Urinary bladder (tissue), 4 donors: ENCODE measurements at places on chromosomes 12 and 14.

DNA sequence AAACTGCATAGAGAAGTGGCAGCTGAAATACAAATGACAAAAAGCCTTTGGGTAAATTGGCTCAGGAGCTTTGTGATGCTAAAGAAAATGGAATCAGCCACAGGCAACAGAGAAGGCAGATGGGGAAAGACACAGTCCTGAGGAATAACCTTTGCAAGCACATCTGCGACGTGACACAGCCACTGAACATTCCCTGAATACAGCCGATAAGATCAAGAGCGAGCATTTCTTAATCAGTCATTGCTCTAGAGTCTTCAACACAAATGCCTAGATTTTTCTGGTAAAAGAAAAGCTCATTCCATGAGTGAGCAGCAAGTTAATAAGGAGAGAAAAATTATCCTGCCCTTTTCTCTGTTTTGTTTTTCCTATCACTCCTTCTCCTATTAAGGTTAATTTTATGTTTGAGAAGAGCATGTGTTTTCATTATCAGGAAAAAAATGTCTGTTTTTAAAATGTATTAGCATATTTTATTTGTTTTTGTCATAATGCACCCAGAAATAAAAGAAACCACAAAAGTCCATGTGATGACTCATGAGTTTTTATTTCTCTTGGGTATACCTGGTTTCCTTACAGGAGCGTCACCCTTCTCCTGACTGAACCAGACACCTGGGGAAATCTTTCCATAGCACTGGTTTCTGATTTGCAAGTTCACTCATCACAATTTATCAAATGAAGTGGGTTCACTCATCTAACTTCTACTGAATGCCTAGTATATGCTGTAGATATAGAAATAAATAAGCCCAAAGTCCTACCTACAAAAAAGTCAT, 45.4 kb upstream of the PCED1B start:
- DNase-seq, result no peak

- no peak for DNase-seq
These were observed 93.0 kb downstream of the PLEKHA5 start for GRCh38 chr12:19222558-19222957.

- no peak for DNase-seq
These were observed 234.3 kb downstream of the DACT1 start for GRCh38 chr14:58872061-58872460.

DNA sequence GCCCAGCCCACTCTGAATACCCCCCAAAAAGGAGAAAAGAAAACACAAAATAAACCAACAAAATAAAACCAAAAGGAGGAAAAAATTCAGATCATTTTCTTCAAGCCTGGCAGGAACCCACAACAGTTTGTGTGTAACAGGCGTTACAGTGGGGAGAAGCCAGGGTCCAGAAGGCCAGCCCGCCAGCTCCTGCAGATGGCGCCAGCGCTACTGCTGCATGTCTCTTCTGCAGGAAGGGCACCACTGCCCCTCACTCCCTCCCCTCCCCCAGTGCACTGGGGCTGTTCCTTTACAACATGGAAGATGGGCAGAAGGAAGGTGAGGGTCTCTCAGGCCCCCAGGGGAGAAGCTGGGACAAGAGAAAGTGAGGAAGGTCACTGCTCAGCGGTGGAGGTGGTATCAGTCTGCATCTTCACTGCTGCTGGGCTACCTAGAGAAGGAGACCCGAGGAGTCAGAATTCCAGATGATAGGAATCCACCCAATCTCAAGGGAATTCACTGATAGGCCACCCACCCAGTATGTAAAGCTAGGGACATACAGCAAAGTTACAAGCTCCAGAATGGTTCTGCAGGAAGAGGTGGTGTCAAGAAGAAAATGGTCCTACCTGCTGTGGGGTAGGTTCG, 2.3 kb upstream of the NOP2 start:
- no peak for DNase-seq

GRCh38 chr14:68949601-68949965, 29.5 kb downstream of the ACTN1 start:
- DNase-seq, result no peak

- DNase-seq, result no peak
These were observed 145.1 kb upstream of the DIO2 start for GRCh38 chr14:80356413-80356812.

DNA sequence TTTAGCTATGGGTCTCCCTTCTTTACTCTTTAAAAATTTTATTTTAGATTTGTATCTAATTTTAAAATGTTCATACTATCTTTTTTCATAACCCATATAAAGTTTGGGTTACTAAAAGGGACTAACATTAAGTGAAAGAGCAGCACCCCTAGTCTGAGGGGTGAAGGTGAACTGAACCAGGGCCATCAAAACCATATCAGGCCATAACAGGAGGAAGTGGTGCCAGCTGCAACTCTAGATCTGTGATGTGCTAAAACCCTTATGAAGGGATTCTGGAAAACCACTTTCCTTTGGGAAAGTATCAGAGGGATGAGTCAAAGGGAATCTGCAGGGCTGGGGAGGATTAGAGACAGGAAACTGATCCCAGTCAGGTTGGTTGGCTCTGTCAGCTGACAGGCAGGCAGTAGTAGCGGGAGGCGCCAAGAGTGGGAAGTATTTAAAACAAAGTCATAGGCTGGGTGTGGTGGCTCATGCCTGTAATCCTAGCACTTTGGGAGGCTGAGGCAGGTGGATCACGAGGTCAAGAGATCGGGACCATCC, 162.5 kb downstream of the PPM1H start:
- DNase-seq, result no peak

DNA sequence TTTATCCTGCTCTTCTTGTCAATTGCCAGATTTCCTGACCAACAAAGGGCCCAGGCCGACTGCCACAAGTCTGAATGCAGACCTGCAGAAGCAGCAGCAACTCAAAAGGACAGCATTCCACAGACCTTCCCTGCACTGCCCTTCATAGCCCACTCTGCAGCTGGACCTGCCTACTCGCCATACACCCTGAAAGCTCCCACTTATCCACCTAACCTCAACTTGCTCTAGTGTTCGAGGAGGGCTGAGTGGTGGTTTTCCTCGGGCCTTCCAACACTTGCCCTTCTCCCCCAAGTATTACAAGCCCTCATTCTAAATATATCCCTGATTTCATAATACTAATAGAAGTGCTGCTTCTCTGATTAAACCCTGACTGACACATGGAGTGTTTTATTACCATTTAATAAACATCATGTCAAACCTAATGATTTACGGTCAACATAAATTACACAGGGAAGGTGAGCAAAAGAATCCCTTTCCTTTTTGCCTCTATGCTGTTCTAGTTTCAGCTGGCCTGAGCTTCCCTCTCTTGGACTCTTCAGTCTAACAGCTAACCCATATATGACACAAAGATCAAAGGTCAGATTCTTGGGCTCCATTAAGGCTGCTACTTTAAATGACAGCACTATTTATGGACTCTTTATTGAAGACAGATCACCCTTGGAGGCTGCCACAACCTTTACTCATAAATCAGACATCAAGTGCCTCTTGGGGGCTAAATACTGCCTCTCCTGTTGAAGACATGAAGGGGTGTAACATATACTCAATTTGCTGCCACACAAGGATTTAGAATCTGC, 1546.9 kb upstream of the TMEM132C start:
- no peak for DNase-seq

GRCh38 chr12:14782756-14783155, 20.5 kb downstream of the WBP11 start:
- no peak for DNase-seq

- no peak for DNase-seq
These were observed 103.3 kb upstream of the FKBP4 start for GRCh38 chr12:2691345-2692071.

DNA sequence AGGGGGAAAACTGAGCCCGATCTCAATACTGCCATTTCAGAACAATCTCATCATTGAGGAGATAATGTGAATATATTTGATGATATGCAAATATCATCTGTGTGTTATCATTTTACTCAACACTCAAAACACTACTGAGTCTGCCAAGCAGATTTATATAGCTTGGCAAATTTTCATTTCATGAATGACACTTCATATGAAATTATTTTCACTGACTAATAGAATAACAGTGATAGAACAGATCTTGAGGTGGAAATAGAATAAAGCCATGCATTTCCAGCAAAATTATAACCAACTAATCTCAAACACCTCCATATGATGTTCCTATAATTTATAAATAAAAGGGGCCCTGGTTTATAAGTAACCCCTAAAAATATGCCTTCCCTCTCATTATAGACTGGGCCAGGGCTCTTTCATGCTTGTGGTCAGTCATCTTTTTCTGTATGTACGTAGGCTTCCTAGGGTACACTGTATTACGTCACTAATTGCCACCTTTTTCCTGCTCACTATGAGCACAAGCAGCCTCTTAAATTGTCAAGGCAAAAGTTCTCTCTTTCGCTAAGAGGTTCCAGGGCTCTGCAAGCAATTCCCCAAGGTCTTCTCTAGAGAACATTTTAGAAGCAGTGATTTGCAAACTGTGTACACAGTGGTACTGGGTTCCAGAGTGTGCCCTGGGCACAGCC, 197.1 kb upstream of the FOXN3 start:
- DNase-seq, result no peak

GRCh38 chr12:19397534-19397933, 41.8 kb upstream of the AEBP2 start:
- no peak for DNase-seq

DNA sequence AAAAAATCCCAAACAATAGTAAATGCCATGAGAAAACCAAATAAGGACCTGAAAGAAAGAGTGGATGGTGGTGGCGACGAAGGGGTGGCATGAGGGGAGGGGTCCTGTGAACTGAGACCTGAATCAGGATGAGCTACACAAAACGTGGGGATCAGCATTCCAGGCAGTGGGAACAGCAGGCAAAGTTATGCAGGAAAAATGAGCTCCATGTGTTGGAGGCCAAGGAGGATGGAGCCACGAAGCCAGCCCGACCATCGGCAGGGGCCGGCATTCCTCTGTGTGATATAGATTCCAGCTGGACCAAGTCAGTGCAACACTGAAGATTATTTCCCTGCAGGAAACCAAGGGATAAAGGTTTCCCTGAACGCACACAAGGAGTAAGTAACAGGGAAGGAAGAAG, 7.1 kb downstream of the ADGRD1 start:
- no peak for DNase-seq

GRCh38 chr14:50116966-50117365, 594 bp upstream of the VCPKMT start:
- no peak for DNase-seq

GRCh38 chr12:14194572-14194971, 170.9 kb upstream of the ATF7IP start:
- no peak for DNase-seq

GRCh38 chr14:33805593-33805992, 145.3 kb downstream of the EGLN3 start:
- DNase-seq, result no peak

- no peak for DNase-seq
These were observed 99.6 kb downstream of the CAPZA3 start for GRCh38 chr12:18837505-18837904.

DNA sequence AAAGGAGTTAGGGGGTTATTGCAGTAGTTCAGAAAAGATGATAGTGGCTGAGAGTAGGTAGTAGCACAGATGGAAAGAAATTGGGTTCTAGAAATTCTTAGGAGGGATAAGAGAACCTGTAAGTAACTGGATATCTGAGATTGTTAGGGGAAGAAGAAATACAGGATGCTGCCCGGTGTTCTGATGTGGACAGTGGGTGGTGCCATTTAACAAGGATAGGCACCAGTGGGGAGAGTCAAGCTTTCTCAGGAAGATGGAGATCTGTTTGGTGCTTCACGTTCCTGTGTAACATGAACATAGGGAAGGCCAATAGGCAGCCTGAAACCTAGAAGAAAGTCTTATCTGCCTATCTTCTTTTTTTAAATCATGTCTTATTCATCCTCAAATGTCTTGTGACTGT, 245.9 kb downstream of the NPAS3 start:
- DNase-seq, result no peak

GRCh38 chr12:84408936-84409335, 503.7 kb downstream of the SLC6A15 start:
- no peak for DNase-seq

DNA sequence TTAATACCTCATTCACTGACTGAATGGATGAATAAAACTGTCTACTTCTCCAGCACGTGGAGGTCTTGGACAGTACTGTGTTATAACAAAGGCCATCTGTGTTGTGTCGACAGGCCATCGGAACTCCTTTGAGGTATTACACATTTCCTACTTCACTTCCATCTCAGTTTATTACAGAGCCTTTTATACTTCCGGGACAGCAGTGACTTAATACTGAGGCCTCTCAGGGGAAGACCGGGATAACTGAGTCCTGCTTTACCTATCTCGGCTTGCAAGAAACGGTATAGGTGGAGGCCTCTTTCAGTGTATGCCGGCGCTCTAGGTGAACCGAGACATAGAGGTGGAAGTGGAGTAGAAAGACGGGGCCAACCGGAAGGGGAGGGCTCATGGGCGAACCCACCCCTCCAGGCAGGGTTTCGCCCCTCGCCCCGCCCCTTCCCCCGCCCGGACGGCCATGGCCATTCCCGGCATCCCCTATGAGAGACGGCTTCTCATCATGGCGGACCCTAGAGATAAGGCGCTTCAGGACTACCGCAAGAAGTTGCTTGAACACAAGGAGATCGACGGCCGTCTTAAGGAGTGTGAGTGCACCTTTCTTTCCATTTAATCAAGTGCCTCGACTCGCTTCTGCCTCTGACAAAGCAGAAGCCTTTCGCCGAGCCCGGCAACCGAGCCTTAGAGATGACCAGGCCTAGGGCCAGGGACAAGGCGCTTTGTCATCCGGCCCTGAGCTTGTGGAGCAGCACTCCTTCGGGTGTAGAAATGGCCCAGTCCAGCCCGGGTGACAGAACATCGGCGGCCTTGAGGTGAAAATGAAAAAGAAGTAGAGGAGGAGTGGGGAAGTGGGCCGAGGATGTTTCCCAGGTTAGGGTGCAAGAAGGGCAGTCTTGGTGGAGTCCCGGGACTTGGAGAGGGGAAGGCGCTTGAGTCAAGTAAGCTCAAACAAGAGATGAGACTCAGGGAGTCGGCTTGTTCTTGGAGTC, at the start of gene PSMC6:
PSMC6 (plus strand) TSS at position 477 of the 983 bp plus-strand sequence; CDS start at position 497, 20 bp downstream.
- peak; percentile 89 for DNase-seq

- DNase-seq, result no peak
These were observed 13.9 kb downstream of the SLC39A5 start for GRCh38 chr12:56243731-56244181.

DNA sequence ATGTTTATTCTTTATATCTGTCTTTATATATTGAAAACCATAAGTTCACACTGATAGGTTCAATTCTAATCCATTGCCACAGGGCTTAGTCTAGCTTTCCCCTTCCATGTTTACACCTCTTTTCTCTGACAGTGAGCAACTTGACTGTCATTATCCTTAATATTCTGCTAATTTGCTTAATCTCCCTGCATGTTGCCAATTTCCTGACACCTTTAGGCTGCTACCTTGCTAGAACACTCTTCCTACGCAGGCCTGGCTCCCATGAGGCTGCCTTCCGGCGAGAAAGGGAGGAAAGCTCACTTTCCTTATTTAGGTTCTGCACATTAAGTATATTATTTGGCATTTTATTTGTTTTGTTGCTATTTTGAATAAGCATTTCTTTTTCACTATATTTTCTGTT, 12.8 kb upstream of the FRS2 start:
- DNase-seq, result no peak

GRCh38 chr12:71392521-71393145, 47.0 kb upstream of the LGR5 start:
- peak; percentile 25 for DNase-seq
